DMS 273 treated with DMSO at 0.1 percent for 48 hours (cell line): ENCODE measurements at places on chromosomes 1 and 21.

GRCh38 chr21:37821786-37822450, 94.3 kb downstream of the KCNJ6 start:
- DNase-seq, result no peak

DNA sequence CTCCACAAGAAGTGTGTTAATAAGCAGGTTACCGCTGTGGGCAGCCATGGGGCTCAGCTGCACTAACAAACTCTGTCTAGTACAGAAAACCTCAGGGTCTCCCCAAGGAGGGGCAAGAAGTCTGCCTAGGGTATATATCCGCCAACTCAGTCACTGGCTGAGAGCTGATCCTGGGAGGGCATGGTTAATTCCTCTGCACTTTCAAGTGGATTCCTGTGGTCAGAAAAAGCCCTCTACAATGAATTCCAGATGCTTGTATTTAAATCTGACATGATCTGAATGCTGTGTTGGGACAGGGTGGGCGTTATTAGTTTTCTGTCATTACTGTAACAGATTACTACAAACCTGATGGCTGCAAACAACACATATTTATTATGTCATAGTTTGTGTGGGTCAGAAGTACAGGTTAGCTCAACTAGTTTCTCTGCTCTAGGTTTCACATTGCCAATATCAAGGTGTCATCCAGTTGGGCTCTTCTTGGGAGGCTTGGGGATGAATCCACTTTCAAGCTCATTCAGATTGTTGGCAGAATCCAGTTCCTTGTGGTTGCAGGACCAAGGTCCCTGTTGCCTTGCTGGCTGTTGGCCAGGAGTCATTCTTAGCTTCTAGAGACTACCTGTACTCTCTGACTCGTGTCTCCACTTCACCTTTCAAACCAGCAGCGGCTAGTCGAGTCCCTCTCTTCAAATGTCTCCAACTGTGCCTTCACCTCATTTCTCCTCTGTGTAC, 8.0 kb upstream of the SELE start:
- no peak for DNase-seq

- no peak for DNase-seq
Observed at GRCh38 chr1:185208626-185209180, 51.7 kb downstream of the SWT1 start.

DNA sequence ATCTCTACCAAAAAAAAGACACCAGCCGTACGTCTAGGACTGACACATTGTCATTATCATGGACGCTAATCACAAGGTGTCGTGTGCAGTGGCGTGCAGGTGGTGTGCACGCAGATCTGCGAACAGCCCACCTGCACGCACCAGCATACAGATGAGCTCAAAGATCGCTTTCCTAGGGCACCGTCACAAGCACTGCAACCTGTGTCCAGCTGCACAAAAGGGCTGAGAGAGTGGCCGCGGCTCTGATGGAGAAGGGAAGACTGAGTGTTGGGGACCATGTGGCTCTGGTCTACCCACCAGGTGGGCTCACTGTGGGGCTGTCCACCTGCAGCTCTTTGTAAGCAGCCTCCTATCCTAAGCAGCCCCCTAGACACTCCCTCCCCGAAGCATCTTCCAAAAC, 50.9 kb downstream of the S100B start:
- DNase-seq, result no peak

GRCh38 chr1:156014829-156015228, 5.9 kb downstream of the SSR2 start:
- no peak for DNase-seq
